ENCODE measurements at places on chromosomes 5 and 9. TPM values are rescaled to one million over a fixed set of nuclear protein-coding genes. Genes with fewer than 3 reads are reported as not detected.
A peak's percentile ranks its signal among the peaks of the same experiment; 100 is the strongest.

DNA sequence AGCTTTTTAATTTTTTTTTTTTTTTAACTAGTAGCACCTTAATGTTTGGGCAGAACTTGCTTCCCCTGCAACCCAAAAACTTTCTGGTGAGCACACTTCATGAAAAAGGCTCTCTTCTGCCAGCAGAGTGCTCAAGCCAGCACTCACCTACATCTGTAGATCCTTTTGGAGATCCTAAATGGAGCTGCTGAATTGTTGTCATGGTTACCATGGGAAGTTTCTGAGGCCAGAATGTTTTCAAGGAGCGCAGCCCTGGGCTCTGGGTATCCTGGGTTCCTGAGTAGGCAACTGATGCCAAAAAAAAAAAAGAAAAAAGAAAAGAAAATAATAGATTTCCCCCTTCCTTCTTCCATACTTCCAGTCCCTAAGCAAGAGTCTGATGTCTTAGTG, 3.1 kb upstream of the CPEB4 start:
- DNase-seq, result no peak

- DNase-seq, result no peak
Measured at GRCh38 chr9:4095484-4095883, 204.4 kb downstream of the GLIS3 start.

DNA sequence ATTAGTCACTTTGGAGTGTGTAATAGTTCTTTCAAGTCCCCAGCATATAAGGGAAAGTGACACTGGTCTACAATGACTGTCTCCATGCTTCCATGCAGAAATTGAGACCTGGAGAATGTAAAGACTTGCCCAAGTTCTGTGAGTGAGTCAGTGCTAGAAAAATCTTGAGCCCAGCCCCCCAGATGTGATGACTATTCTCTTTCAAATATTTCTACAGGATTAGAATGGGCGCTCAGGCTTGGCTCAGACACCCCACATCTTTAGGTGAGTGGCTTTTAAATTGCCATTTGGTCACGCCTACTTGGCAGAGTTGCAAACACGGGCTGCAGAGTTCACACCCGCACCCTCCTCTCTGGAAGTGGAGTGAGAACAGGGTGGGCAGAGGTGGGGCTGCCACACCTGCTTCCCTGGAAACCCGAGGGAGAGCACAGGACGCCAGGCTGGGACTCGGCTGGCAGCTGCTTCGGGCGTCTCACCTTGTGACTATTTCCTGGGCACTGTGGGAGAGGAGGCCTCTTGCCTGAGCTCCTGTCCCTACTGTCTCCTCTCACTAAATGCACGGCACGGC, 37.6 kb downstream of the ROPN1L start:
- no peak for DNase-seq

DNA sequence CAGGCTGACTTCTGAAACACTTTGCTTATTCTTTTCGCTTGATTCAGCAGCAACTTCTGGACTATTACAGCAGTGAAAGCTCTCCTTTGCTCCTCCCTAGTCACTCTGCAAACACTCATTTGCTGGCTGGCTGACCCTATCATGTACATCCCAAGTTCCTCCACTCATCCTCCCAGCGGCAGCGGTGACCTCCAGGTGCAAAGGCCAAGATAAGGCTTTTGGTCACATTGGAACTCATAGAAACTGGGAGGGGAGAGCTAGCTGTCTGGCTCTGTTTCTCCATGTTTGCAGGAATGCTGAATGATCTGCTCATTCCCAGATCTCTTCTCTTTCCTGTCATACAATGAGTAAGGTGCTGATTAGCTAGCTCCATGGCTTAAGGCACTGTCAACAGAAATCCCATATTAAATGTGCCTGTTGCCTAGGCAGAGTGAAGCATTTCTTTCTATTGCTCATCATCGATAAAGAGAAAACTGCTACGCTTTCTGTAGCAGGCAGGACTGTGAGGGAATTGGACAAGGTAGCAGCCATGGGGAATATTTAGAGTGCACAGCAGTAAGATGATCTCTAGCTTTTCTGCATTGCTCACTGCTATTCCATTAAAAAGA, 250.5 kb upstream of the PDE4D start:
- no peak for DNase-seq

GRCh38 chr5:54470677-54471076, 15.2 kb downstream of the HSPB3 start:
- no peak for DNase-seq

DNA sequence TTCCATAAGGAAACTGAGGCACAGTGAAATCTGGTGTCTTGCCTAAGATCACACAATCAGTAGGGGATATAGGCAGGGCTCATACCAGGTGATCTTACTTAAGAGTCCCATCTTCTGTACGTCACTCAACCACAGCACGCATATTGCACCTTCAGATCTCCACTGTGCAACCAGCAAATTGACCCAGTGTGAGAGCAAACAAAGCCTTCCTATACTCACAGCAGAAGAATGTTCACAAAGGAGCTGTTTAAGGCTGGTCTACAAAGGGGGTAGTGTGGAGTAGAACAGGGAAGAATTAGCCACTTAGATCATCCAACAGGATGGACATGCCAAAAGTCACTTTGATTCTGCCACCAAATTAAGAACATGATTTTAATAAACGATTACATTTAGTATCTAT, 305.9 kb downstream of the SLIT3 start:
- no peak for DNase-seq

GRCh38 chr9:87276327-87276841, 221.3 kb upstream of the DAPK1 start:
- no peak for DNase-seq

GRCh38 chr9:16815079-16815478, 55.4 kb downstream of the BNC2 start:
- DNase-seq, result no peak

DNA sequence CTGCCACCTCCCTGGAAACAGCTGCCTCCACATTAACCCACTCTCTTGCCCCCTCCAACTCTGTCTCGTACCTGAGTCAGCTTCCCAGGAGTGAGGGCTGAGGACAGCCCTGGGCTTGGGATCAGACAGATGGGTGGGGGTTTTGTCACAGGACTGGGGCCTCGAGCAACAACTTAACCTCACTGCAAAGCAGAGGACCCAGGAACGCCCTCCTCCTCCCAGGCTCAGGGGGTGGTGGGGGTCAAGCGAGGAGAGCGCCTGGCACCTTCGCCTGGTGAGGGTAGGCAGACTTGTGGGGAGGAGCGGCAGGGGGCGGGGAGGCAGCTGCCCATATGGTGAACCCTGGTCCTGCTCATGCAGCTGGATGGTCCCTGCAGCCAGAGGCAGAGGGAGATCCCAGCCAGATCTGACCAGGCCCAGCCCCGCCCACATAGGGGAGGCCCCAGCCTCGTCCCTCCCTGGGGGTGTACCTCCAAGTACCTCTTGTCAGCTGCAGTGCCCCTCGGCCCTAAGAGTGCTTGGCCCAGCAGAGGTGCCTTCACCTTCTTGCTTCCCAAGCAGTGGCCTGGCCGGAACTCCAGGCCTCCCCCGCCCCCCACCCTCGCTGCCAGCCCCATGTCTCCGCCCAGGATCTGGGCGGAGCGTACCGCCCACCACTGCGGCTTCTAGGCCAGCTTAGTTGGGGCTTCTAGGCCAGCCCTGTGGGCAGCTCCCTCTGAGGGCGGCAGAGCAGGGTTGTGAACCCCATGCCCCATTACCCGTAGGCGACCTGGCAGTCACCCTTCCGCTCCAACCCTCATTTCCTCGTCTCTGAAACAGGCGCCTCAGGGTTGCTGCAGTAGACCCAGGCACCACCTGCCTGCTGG, at the start of gene SARDH:
Gene SARDH, minus strand, starts transcription at position 579 of the 866 bp plus-strand sequence. CDS start 4,179 bp downstream, outside the sequence.
- peak; percentile 67 for DNase-seq

DNA sequence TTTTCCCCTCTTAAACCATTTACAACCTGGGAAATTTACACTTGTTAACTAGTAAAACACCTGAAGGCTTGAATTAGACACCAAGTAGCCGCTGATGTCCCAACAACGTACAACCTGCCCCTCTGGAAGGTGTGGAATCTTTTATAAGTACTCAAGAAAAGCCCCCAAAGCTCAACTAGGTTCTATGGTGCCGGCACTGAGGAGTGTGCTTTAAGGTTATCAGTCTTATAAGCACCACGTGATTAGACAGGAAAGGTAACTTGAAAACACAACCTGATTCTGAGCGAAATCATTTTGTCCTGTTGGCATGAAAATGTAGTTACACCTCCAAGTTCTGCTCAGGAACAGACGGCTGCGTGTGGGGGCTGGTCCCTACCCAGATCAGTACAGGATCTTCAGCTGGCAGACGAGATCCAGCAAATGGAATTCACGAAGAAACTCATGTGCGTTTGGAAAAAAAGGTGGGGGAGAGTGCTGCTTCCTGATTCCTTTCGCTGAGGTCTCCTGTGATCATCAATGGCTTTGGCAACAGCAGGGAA, 195.5 kb downstream of the MEF2C start:
- no peak for DNase-seq

DNA sequence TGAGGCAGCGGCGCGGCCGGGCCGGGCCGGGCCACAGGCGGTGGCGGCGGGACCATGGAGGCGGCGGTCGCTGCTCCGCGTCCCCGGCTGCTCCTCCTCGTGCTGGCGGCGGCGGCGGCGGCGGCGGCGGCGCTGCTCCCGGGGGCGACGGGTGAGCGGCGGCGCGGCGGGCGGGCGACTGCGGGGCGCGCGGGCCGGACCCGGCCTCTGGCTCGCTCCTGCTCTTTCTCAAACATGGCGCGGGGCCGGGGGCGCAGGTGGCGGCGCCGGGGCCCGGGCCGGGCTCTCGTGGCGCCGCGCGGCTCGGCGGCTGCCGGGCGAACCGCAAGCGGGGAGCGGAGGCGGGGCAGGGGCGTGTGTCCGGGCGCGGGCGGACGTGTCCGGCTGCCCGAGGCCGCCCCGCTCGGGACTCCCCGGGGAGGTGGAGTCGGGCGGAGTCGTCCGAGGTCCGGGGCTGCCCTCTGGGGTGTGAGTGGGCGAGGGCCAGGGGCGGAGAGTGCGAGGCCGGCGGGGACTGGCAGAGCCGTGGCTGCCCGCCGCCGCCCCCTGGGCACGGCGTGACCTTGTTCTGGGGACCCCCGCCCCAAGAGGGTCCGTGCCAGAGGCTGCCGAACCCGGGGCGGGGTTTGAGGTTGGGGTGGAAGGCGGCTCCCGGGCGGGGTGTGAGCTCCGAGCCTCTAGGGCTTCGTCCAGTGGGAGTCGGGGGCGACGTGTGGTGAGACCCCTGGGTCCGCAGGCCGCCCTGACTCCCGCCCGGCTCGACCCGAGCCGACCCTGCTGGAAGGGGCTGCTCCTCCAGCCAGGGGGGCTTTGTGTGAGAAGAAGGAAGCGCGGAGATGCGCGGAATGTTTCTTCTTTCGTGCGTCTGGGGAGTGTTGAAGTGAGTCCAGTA, 485 bp downstream of the TGFBR1 start:
- peak; percentile 65 for DNase-seq

DNA sequence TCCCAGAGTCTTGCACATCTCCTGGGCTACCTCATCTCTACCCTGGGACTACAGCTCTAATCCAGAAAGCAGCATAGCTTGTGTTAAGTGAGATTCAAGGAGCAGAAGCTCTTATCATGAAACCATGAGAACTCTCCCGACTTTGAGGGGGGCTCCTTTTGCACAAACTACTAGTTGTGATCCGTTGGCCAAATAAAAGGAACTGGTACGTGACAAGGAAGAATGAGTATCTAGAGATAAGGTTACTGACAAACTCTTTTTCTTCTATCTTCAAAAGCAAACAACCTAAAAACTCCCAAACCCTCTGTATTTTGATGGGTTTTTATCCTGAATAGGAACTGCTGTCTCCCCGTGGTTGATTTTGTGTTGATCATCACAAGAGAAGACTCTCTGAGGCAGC, 168.5 kb downstream of the SLC24A2 start:
- no peak for DNase-seq

DNA sequence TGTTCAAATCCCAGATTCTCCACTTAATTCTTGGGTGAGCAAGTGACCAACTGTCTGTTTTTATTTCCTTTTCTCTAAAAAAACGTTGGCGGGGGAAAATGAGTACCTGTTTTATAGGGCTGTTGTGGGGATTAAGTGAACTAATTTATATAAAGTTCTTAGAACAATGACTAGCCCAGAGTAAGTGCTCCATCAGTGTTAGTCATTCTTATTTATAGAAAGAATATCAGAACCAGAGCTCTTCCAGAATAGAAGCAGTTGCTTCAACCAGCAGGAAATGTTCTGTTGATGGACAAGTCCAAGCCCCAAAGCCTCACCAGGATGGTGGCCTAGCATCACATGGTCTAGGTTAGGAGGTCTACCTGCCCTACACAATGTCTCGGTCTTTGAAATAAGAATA, 379.2 kb downstream of the ACTL7B start:
- DNase-seq, result no peak

SMIM33 gene
- total RNA-seq, result not detected

PRUNE2 gene
- total RNA-seq, result 51.4 TPM

NXNL2 gene
- total RNA-seq, result 12.6 TPM

SNCAIP gene
- 15.3 TPM for total RNA-seq

PFN3 gene
- not detected for total RNA-seq

PTPRD gene
- 49.0 TPM for total RNA-seq
